AML-193 (cell line): ENCODE measurements at places on chromosomes 11 and 22.

DNA sequence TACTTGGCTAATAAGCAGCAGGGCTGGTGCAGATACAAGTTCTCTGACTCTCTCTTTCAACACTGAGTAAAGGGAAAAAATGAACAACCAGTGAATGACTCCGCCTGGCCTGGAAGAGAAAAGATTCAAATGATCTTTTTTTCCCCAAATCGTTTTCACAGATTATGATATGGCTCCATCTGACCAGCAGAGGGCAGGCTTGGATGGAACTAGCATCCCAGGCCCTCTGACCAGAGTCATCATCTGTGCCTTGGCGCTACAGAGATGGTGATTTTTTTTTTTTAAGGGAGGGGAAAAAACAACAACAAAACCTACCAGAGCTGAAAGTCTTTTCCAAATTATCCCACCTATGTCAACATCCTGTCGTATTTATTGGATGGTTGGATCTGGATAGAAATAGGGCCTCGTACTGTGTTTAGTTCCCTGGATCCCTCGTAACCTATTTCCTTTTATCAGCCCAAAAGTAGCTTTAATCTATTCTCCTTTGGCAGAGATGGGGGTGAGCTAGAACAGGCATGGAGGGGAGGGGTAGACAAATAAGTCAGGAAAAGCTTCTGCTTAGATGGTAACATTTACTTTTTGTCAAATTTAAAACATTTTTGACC is 69.7 kb downstream of the PRSS23 start:
- peak; percentile 19 for DNase-seq

DNA sequence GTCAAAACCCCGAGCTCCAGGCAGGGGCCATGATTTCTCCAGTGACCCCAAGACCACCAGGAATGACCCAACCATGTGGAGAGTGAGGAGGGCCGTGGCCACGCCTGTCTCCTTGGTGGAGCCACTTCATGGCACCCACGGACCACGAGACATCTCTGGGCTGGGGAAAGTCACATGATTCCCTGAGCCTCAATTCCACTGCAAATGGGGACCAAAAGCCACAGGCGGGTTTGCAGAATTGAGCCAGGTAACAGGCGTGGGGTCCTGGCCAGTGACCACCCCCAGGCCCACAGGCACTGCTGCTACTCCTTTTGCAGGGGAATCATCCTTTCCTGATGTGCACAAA is 178.9 kb downstream of the CTTN start:
- DNase-seq = no peak

GRCh38 chr22:46604306-46604690 is 15.9 kb upstream of the GRAMD4 start:
- peak; percentile 94 for DNase-seq

- DNase-seq = no peak
These were observed 6.6 kb downstream of the TREH start for GRCh38 chr11:118672846-118673245.

- DNase-seq = no peak
These were observed 14.5 kb downstream of the SHANK2 start for GRCh38 chr11:71237853-71238252.

GRCh38 chr11:102589047-102589459 is 36.1 kb downstream of the MMP20 start:
- DNase-seq = peak; percentile 50

- DNase-seq = no peak
These were observed 32.4 kb downstream of the EIF3F start for GRCh38 chr11:8019314-8020243.

- DNase-seq = no peak
These were observed 13.8 kb downstream of the GGT5 start for GRCh38 chr22:24230911-24231656.

- no peak for DNase-seq
These were observed 12.6 kb downstream of the LMO1 start for GRCh38 chr11:8250981-8251615.

GRCh38 chr11:69518081-69518950 is 36.9 kb downstream of the LINC01488 start:
- no peak for DNase-seq

GRCh38 chr11:92954003-92954402 is 15.4 kb upstream of the MTNR1B start:
- DNase-seq = no peak

- DNase-seq = peak; percentile 33
These were observed 39.4 kb upstream of the CFAP300 start for GRCh38 chr11:102007567-102008437.

DNA sequence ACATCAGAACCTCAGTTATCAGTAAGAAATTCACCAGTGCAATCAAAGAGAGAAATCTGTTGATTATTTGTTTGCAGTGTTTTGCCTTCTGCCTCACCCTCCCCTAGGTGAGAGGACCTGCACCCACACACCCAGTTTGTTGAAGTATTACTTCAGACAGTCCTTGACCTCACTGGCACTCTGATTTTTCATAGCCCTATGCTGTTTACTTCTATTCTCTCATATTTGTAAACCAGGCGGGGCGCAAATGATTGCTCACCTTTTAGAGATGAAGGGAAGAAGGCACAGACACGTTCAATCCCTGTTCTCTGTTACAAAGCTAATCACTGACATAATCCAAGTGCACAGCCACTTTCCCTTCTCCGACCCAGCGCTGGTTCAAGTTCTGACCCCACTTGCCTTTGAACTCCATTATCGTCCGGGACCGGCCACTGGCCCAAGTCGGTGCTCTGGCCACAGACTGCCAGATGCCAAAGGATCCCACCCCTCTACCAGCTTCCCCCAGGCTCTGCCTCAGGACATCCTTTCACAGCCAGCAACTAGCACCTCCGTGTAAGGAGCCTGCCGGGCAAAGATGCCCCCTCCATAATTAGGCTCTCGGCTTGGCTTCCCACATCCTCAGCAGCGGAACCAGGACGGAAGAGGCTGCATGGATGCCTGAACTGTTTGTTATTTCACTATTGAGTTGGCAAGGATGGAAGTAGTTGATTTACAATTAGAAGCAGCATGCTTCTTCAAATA is 1.7 kb downstream of the ETS1 start:
- no peak for DNase-seq
